RKO (cell line): ENCODE measurements at places on chromosomes 13 and 19.

DNA sequence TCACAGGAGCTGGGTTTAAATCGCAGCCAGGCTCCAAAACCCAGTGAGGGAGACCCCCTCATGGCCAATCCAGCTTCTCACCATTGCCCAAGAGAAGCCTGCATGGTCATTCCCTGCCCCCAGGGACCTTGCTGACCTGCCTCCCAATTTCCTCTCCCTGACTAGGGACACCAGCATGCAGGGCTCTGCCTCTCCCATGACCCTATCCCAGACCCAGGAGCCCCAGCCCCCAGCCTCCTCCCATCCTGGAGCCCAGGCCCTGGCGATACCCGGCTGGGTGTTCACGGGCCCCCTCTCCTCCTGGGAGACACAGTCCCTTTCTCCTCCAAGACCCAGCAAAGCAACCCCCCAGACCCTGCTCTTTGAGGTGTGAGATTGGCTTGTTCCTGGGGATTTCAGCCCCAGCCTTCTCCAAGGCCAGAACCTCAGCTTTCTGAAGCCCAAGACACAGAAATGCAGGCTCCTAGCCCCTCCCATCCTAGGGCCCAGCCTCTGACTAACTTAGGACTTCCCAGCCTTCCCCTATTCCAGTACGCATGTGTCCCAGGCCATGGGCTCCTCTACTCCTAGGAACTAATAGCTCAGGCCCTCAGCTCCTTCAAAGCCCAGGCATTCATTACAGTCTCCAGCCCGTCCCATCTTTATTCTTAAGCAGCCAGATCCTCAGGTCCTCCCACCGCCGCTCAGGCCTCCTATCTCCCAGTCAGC, 1.1 kb downstream of the GYS1 start:
- peak; percentile 89 for DNase-seq

- no peak for DNase-seq
Observed at GRCh38 chr19:35484252-35485036, 5.8 kb downstream of the KRTDAP start.

DNA sequence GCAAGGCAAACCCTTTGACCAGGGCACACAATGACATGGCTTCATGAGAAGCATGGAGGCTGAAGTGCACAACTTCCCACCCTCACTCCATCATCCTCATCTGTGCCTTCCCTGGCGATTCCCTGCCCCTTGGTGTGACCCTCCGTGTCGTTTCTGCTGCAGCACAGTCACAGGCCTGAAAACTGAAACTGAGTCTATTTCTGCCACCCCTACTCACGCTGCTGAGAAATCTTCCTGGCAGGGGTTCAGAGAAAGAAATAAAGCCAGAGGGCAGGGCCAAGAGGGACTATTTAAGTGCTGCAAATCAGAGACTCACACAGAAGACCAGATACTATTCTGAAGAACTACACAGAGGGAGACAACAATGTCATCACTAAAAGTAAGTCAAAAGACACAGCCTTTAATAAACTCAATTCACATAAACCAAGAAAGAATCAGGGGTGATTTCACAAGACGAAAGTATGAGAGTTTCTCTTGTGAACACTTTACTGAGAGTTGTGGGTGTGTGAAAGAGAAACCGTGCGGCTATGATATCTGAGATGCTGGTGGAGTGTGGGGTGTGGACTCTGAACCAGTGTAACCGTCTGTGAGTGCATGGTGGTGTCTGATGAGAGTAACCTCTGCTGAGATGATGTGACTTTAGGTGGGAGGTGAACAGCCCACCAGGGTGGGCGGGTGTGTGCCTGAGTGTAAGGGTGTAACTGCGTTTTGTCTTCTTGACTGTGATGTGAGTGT, 23.5 kb downstream of the LGALS16 start:
- no peak for DNase-seq

GRCh38 chr19:39067104-39067503, 17.1 kb upstream of the ACP7 start:
- DNase-seq, result no peak

GRCh38 chr13:26784704-26785639, 24.4 kb upstream of the GPR12 start:
- DNase-seq, result no peak

GRCh38 chr19:17081672-17082630, 6.4 kb downstream of the MYO9B start:
- DNase-seq, result no peak

DNA sequence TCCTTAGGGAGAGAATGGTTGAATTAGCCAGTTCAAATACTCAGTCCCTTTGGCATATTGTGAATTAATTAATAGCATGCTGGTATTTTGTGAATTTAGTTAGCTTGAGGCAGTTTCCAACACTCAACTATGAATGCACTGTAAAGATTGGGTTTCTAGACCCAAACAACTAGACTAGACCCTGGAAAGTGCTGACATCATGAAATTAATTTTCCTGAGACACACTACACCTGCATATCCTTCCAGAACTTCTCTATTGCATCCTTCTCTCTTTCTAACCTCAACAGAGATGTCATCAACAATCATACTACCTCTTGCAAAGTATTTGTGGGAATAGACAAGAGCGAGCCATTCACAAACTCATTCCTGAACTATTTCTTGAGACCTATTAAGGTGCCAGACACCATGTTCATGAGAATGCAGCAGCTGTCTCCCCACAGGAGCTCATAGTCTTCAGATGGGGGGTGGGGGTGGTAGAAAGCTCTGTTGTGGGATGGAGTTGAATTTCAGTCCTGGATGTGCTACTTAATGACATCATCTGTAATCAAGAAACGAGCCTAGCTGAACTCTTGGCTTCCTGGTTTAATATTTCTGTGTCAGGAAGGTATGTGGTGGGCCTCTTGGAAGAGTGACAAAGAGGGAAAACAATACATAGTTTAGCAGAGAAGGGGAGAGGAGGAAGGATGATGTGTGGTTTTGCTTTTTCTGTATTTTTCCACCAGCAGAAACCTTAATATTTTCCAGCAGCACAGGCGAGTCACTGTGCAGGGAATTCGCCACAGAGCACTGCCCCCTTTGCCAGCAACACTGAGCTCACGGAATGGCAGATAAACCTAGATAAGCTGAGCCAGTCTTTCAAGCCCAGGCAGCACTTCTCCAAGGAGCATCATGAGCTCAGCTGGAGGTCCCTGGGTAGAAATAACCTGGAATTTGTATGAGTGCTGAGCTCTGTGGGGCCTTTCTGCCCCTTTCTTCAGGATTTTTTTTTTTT, 53.1 kb upstream of the CYSLTR2 start:
- no peak for DNase-seq

GRCh38 chr13:30038884-30039283, 188.5 kb upstream of the UBL3 start:
- no peak for DNase-seq

GRCh38 chr13:106507560-106508274, 27.7 kb downstream of the EFNB2 start:
- DNase-seq, result no peak

DNA sequence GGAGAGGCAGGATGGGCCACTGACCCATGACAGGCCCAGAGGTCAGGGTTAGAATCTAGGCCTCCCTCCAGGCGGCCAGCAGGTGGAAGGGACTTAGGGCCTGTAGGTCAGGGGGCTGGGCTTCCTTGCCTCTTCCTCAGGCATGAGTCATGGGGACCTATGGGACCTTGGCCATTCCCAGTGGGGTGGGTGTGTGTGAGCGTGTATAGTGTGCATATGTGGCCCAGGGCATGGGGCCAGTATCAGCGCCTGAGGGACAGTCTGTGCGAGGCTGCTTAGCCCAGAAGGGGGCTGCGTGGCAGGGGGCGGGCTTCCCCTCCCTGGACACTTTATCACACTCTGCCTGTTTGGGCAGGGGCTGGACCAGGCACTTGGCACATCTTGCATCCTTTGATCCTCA, 13.3 kb downstream of the KCTD15 start:
- DNase-seq, result no peak

DNA sequence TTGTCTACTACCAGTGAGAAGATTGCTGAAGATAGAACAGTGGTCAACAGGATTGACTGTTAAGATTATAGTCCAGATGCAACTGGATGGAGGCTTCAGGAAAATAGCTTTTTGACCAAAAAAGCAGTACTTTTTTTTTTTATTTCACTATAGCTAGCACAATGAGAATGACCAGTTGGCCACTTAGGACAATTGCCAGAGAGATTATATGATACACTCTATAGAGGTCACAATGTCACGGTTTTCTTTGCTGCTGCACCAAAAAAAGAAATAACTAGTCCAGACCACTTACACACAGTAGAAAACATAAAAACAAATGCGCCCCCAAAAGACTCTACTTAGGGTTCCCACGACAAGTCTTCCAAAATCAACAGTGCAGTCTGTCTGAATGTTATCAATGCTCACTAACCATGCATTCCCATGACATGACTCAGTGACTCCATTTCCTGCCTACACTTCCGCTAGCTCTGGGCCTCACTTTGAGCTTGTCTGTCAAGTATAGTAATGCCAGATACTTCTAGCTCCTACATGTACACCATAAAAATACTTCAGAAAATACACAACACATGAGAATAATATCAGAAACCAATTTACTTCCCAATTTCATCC, 209.1 kb upstream of the STARD13 start:
- peak; percentile 88 for DNase-seq

DNA sequence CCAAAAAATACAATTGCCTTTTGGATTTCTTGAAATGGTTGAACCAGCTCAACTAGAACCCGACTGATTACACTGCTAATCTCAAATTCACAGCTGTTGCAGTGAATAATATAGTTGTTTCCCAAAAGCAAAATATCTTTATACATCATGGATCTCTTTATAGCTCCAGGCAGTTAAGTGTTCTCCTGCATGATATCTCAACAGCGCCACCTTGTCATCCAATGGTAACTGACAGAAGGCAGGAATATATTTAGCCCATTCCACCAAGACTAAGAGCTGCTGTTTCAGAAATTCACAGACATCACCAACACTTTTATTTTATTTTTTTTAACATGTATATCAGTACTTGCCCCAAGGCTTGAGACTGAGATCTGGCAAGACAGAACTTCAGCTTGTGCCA, 1141.0 kb upstream of the PRR20A start:
- DNase-seq, result no peak

DNA sequence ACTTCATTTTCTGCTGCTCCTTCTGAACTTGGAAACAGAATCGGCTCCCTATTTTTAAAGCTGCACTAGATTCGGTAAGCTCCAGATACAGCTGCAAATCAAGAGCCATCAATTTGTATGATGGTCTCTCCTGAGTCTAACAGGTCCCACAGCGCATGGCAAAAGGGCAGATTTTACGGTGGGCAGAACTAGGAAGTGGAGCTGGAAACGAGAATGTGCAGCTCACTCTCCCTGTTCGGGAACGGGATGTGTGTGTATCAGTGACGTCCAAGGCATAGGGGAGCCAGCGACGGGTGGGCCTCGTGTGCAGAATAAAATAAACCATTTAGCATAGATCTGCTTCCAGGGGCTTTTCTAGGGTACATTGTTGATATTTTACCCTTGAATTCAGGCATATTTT, 74.2 kb downstream of the COL4A1 start:
- DNase-seq, result no peak

DNA sequence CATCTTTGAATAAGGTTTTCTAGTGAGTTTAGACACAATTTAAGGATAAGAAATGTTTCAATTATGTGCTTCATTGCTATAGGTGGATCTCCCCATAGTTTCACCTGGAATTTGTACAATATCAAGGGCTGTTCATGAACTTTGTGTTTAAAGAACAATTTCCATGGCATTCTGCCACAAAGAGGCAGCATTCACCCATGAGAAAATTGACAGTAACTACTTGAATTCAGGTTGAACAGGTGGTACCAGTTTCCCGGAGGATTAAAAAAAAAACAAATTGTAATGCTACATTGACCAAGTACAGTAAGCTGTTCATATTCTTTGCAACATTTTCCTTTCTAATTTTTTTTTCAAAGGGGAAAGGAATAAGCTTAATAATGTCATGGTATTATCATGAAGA, 9.1 kb downstream of the SLITRK5 start:
- peak; percentile 50 for DNase-seq

DNA sequence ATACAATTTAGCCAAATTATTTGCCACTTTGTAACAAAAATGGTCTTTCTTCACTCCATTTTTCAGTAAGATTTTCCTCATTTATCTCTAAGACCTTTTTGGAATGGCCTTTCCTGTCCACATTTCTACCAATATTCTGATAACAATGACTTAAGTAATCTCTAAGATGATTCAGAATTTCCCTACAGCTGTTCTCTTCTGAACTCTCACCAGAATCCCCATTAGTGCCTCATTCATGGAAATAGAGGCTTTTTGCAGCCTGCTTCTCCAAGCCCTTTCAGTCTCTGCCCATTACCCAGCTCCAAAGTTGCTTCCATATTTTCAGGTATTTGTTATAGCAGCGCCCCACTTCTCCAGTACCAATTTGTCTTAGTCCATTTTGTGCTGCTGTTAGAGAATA, 867.0 kb downstream of the GPC5 start:
- DNase-seq, result no peak

DNA sequence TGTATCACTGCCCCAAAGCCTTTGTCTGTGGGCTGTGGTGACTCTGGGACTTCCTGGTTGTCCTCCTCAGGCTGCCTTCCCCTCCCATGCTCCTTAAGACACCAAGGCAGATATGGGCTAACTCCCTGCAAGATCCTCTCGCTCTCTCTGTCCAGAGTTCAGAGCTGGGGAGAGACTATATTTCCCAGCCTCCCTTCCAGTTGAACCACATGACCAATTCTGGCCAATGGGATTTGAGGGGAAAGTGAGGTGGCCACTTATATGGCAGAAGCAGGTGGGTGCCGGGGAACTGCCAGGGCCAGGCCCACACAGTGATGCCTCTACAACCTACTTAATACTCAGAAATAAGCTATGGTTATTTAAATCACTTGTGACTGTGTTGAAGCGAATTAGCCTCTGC, 16.2 kb upstream of the ANGPTL8 start:
- no peak for DNase-seq

GRCh38 chr19:9939301-9939913, 3.1 kb upstream of the OLFM2 start:
- peak; percentile 34 for DNase-seq

- peak; percentile 13 for DNase-seq
Observed at GRCh38 chr13:50713523-50714248, 129.8 kb downstream of the DLEU7 start.

GRCh38 chr13:72760189-72760588, 21.5 kb downstream of the DIS3 start:
- DNase-seq, result no peak

- DNase-seq, result no peak
Observed at GRCh38 chr13:31980830-31981229, 50.7 kb upstream of the FRY start.

DNA sequence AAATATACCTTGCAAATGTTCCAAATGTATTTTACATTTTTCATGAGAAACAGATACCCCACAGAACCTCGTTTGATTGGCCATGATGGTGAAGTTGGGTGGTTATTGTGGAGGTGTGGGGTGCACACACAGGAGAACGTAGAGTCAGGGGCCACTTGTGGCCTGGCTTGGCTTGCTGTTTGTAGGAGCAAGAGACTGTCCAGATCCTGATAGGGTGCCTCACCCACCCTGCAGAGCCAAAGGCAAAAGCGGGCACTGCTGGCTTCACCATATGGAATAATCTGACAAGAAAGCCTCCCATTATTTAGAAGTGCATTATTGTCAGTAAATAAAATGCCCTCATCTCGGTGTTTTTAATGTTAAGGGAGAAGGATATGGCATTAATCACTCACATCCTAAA, 330.2 kb downstream of the TEX29 start:
- no peak for DNase-seq
